Umbilical cord (tissue), 2 donors: ENCODE measurements at places on chromosomes 1 and 21. TPM values are rescaled to one million over a fixed set of nuclear protein-coding genes. Genes with fewer than 3 reads are reported as not detected.

KCNA2 gene
- 2.6 TPM for total RNA-seq

PALMD gene
- 33.0 TPM for total RNA-seq

BARHL2 gene
- total RNA-seq, result not detected

NBPF6 gene
- total RNA-seq, result not detected
